ENCODE measurements at places on chromosomes 6 and 20.

- DNase-seq, result no peak
These were observed 46.9 kb downstream of the UST start for GRCh38 chr6:148793721-148794120.

- no peak for DNase-seq
These were observed 104.9 kb upstream of the TFAP2D start for GRCh38 chr6:50608421-50608820.

DNA sequence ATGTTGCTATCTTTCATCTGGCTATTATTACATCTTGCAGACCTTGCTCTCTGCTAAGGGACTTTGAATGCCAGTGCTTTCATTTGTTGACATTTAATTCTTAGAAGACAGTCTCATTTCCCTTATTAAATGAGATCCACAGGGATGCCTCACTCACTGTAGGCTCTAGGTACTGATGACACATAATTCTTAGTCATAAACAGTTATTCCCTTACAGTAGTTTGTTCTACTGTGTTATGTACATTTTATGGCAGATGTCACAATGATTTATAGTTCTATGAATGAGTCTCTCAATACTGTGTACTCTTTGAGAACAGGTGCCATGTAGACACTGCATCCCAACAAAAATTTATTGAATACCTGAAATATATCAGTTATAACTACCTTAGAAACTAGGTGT, 70.3 kb downstream of the FAM83B start:
- no peak for DNase-seq

DNA sequence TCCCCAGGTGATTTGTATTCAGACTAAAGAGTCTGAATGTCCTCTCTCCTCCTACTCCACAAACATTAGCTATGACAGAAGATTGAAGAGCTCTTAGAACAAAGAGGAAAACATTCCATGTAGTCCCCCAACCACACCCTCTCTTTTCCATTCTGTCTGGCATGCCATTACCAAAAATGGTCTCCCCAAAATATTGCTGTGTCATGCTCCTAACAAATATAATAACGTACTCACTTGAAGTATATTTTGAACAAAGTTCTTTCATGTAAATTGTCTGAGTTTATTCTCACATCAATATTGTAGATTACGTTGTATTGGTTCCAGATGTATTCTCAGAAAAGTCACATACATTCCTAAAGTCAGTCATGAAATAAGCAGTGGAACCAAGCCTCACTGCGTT, 467.3 kb upstream of the IRAK1BP1 start:
- no peak for DNase-seq

Measured in CD4-positive, alpha-beta T cell treated with Interleukin-4 for 1 hour (primary cell).